Fibroblast of mammary gland (primary cell): ENCODE measurements at places on chromosomes 7 and 10.

GRCh38 chr10:49621561-49621960 lies 7.7 kb downstream of the CHAT start:
- DNase-seq, result no peak

GRCh38 chr10:59880971-59881510 lies 25.3 kb downstream of the CCDC6 start:
- no peak for DNase-seq

GRCh38 chr10:27893358-27893954 lies 105.4 kb downstream of the ODAD2 start:
- DNase-seq, result peak; percentile 47

DNA sequence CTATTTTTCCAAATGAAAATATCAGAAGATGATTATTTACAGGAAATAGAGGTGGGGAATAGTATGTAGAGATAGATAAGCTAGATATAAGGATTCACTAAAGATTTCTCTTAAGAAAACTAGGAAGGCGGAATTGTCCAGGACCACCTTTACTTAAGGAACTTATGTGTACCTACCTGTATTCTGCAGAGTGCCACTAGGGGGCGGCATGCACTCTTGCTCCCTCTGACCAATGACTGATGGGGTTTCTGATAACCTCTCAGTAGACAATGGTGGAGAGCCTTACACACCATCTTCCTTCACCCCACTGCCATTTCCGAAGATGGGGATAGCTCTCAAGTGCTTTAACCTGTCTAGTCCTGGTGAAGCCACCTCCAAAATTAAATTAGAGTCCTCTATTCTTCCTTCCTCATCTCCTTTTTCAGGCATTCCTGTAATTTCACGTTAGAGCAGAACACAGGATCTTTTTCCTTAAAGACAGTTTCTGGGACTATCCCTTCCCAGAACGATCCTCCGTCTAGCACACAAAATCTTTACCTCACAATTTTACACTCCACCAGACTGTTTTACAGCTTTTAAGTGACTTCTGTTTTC lies 453.1 kb downstream of the SORCS1 start:
- peak; percentile 24 for DNase-seq

DNA sequence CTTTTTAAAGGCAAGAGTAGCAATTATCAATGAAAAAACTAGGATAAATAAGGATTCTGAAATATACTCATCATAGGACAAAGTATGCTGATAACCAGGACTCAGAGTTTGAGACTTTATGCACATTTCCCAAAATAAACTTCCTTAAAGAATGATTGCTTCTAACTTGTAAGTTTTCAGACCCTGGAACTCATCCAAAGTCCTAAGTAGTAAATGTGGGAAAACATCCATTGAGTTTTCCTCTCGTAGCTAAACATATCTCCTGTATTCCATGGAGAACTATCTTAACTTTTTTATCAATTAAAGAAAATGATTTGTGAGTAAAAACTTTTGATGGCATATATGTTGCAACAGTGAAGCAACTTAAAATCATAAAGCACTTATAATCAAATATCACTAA lies 285.2 kb upstream of the KLF6 start:
- DNase-seq, result no peak

- DNase-seq, result no peak
Measured at GRCh38 chr7:94923412-94923811, 16.0 kb downstream of the PPP1R9A start.

DNA sequence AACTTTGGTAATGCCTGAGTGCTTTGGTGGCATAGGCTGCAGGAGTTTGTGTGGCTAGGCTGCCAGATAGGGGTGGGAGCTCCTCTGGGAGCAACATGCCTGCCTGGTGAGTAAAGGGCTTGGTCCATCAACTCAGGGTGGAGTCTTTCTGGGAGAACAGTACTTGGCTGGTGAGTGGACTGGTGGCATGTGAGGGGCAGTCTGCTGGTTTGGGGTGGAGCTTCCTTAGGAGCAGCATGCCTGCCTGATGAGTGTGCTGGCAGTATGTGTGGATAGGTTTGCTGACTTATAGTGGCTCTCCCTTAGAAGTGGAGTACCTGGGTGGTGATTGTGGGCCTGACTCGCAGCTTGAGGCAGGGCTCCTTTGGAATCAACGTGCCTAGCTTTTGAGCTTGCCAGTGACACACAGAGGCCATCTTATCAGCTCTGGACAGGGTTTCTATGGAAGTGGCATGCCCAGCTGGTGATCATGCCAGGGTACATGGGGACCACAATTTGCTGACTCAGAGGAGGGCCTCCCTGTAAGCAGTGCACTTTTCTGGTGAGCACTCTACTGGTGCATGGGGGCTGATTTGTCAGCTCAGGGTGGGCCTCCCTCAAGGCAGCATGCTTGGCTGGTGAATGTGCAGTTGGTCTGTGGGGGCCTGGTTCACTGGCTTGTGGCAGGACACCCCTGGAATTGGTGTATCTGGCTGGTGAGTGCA lies 35.0 kb upstream of the SRI start:
- DNase-seq, result peak; percentile 75
